ENCODE measurements at places on chromosomes 13 and 19.

DNA sequence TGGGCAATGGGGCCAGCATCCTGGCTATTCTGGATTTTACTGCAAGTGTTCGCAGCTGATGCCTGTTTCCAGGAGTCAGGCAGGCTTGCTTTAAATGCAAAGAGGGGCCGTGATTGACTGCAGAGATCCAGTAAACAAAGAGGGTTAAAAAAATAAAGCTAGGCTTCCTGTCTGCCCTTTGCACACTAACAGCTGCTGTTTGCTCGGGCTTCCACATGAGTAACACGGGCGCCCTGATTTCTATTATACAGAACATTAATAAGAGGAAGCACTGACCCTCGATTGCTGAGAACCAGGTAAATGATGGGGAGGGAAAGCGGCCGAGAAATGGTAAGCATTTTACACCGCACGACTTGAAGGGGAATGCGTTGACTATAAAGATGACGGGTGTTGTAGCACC is 254.2 kb upstream of the ZNF507 start:
- no peak for DNase-seq

GRCh38 chr19:2770055-2771013 is 12.7 kb downstream of the SGTA start:
- DNase-seq = no peak

- DNase-seq = no peak
Observed at GRCh38 chr13:90068658-90069057, 1278.8 kb upstream of the MIR17HG start.

DNA sequence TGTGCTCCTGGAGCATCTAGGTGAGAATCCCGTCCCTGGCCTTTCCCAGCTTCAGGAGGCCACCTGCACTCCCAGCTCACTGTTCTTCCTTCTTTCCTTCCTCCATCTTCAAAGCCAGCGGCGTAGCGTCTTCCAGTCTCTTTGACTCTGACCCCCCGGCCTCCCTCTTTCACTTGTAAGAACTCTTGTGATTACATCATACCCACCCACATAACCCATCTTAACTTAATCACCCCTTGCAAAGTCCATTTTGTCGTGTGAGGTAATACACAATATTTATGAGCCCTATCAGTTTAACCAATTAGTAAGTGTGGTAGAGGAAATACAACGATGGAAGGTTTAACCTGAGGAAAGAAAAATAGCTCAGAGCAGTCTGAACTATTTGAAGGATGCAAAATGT is 4.6 kb upstream of the CDC16 start:
- DNase-seq = no peak
